ENCODE measurements at places on chromosomes 4 and X.

- DNase-seq: no peak
Measured at GRCh38 chrX:28787206-28787605, 200.0 kb downstream of the IL1RAPL1 start.

DNA sequence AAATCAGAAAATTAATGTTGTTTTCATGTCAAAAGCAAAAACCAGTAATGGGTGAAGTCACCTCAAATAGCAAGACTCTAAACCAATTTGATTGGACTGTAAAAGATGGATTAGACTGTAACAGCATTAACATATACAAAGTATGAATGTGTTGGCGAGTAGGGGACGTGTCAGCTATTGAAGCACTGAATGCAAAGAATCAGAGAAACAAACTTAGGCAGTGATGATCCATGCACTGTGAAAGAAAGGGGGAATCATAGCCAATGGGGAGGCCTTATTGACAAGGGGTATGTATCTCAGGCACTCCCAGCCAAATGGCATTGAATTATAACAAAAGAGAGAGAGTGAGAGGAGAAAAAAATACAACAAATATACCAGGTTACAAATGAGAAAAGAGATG lies 30.5 kb upstream of the EIF4E start:
- DNase-seq: no peak

DNA sequence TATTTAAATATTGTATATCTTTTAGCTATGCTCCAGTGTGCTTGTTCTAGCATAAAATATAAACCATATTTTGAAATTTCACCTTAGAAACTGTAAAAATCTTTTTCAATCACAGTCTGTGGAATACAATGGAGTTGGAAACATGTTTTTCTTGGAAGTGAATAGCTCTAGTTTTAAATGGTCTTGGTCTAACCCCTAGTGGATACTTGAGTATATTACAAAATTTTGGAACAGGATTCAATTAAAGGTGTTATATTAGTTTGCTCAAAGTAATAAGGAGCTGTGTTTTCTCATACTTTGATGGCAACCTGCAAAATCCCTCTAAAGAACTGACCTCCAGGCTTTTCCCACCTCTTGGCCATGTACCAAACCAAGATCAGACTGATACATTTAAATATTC lies 48.2 kb downstream of the STK26 start:
- DNase-seq: no peak

DNA sequence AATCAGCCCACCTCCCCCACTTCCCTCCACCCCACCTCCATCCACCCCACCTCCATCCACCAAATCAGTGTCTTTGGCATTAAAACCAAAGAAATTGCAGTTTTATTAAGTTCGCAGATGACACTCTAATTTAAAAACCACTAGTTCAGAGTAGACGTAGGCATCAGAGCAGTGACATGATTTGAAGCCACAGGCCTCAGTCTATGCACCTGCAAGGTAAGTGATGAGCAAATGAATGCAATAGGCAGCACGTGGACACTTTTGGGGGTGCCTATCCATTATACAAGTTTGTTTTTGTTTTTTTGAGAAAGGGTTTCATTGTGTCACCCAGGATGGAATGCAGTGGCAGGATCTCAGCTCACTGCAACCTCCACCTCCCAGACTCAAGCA lies 88.0 kb upstream of the TRIM2 start:
- peak; percentile 22 for DNase-seq

GRCh38 chrX:38859602-38860001 lies 58.3 kb downstream of the MID1IP1 start:
- no peak for DNase-seq

DNA sequence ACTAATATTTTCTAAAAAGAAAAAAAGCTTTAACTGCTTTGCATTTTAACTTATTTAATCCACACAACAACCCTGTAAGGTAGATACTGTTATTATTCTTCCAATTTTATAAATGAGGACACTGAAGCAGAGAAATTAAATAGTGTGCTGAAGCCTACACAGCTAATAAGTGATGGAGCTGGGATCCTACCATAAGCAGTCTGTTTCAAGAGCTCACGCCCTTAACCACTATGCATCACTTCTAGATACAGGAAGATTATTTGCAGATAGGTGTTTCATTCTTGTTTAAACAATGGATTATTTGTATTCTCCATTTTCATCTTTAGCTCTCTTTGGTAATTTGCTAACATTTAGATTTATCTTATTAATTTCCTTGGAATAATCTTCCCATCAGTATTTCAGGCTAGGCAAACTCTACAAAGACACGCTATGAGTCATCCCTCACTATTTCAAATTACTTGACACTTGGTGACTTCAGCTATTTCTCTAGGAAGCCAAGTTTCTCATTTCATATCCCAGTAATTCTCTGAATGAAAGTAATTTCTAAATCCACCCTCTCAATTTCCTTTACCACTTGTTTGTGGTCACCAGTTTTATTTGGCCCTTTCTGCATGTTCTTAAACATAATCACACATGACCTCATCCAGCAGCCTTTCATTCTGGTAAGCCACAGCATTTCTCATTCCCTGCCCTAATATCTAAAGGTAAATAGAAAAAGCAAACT lies 67.3 kb downstream of the ASB9 start:
- DNase-seq: no peak

- DNase-seq: no peak
Measured at GRCh38 chr4:115234405-115235093, 121.1 kb upstream of the NDST4 start.

- DNase-seq: no peak
Measured at GRCh38 chr4:185998791-185999190, 70.2 kb upstream of the TLR3 start.

- DNase-seq: no peak
Measured at GRCh38 chr4:54384563-54384962, 155.5 kb downstream of the PDGFRA start.

GRCh38 chrX:21905313-21905712 lies 35.2 kb upstream of the SMS start:
- no peak for DNase-seq

DNA sequence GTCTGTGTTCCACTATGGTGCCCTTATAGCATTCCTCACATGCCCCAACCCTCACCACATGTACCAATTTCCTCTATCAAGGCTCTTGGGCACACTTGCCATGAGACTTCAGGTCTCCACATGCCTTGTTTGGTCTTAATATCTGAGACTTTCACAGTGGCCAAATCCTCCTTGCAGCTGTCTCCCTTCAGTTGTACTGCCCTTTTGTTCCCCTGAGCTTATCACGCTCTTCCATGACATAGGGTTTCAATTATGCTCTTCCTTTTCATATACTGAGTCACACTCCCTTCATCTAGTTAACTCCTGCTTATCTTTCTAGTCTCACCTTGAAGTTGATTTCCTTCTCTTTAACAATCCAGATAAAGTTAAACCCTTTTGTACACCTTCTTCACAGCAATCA lies 212.9 kb downstream of the PDHA2 start:
- no peak for DNase-seq

DNA sequence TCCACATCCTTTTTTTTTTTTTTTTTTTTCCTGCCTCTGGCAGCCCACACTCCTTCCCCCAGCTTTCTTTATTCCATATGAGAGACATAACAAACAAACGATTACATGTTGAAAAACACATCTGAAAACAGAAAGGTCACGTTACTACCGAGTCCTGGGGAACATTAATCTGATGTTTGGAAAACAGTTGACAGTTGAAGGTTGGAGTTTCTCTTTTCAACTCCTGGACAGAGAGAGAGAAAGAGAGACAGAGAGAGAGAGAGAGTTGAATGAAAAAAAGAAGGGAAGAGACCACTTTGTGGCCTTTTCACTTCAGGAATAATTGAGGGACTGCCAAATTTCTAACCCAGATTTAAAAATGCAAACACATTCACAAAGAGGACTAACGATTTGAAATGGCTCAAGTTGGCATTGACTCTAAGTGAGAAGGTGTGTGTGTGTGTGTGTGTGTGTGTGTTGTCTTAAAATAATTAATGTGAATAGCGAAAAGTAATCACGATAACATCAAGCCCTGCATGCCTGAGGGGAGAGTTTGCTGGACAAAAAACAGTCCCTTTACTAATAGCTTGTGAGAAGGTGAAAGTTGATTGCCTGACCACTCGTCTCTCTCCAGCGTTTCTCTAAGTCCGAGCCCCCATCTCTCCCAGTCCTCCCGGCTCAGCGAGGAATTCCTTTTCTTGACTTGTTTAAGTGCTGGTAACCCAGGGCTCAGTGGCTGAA lies 67.3 kb downstream of the FBXO8 start:
- DNase-seq: no peak

GRCh38 chr4:183821076-183821853 lies 83.8 kb upstream of the STOX2 start:
- DNase-seq: no peak

- DNase-seq: no peak
Measured at GRCh38 chr4:24935856-24936255, 23.0 kb upstream of the CCDC149 start.

DNA sequence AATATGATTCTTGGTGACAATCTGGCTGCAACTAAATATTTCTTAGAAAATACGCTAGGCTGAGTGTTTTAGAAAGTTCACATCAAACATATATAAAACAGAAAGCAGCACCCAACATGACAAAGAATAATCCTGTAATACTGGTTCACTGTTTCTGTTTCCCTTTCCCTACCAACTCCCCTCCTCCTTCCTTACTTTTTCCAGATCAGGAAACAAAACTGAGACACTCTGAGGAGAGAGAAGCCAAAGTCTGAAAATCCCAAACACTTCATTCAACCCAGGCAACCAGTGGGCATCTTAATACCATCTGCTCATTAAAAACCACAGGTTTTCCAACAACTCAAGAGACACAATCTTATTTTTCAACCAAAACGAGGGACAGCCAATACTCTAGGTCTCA lies 160.4 kb upstream of the MAP3K15 start:
- no peak for DNase-seq

GRCh38 chr4:88341227-88342192 lies 37.1 kb upstream of the HERC6 start:
- DNase-seq: no peak

- no peak for DNase-seq
Measured at GRCh38 chr4:39363773-39364393, 2.3 kb downstream of the RFC1 start.

DNA sequence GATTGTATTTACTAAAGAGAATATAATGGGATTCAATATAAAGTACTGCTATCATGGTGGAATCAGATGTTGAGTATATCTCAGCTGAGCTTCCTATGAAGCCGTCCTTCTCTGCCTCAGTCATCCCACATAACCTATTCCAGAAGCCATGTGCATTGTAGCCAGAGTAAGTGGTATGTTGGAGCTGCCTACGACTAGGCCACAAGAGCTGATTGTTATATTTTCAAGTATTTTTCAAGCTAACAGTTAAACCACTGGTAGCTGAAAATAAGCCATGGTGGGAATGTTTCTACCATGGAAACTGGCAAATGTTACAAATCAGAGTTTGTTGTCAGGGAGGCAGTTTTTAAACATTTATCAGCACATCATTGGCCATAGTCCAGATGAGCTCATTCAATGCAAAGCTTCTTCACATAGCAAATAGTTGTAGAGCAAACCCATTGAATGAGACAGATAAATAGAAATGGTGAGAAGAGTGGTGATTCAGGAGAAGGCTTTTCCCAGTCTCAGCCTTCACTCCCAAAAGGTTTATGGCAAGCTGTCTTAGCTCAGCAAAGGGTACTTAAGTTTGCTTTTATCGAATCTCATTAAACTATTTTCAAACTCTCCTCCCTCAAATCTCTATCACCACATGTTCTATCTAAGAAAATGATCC lies 436.4 kb downstream of the PCDH19 start:
- DNase-seq: no peak

DNA sequence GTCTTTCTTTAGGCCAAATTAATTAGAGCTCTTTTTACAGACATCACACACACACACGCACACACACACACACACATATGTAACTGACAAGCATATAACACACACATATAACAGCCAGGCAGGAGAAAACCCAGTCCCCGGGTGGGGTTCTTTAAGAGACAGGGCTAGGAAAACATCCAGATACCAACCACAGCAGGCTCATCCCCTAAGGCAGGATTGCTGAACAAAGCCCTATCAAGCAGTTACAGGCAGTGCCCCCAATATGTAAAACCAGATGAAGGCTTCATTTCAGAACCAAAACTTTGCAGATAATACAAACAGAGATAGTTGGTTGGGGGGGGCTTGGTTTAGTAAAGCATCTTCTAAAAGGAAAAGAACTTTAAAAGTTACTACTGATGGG lies 18.0 kb upstream of the FAM47E start:
- no peak for DNase-seq

GRCh38 chr4:71402616-71403015 lies 63.8 kb downstream of the SLC4A4 start:
- DNase-seq: no peak

DNA sequence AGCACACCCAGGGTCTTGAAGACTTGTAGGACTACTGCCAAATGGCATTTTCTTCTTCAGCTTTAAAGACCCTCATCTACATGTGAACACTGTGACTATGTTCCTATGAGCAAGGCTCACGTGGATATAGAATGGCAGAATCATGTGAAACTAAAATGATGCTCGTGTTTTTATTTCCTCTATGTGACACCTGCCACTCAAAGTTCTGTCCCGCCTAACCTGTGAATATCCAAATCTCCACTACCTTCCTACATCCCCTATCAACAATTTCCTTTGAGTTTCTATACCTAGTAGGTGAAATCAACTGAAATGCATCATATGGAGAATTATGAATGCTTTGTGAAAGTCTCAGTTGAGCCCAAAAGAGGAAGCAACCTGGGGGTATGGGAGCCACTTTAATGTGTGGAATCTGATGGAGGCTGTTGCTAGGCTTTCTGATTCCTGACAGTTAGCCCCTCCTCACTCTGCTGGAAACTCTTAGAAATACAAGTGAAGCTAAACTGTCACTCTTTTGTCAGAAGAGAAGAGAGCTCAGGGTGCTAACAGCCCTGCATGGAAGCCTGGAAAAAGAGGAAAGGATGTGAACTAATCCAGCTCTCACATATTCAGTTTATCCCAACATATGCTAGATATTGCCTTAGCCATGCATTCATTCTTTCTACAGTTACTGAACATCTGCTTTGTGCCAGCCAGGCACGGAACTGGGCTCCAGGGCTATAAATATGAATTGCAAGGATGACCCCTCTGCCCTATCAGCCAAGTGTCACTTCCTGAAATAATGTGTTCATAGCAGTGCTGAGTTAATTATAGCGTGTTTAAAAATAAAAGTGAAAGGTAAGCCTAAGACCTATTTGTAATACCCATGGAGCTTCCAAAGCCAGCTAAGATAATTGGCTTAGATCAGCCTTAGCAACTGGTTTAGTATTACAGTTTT lies 11.0 kb downstream of the LHFPL1 start:
- no peak for DNase-seq

- DNase-seq: no peak
Measured at GRCh38 chr4:15793506-15794363, 15.6 kb downstream of the CD38 start.

GRCh38 chrX:108664701-108665100 lies 71.7 kb downstream of the IRS4 start:
- DNase-seq: no peak

DNA sequence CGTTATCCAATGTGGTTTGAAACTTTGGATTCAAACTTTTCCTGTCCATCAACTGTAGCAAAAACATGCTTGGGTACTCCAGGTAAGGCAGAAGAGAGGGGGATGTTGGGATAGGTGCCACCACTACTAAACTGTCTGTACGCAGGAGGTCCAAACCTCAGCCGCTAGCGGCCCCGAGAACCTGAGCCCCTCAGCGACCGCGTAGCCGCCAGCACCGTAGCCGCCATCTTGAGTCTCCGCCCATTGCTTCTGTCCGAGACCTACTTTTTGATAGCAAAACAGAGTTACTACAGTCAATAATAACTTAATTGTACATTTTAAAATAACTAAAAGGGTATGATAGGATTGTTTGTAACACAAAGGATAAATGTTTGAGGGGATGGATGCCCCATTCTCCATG lies 119.9 kb upstream of the GRID2 start:
- no peak for DNase-seq

- no peak for DNase-seq
Measured at GRCh38 chr4:41572516-41572915, 34.6 kb downstream of the LIMCH1 start.

All from T follicular helper cell (primary cell).